Stimulated activated CD4-positive, alpha-beta T cell treated with anti-CD3 and anti-CD28 coated beads, Interleukin-12 subunit alpha, Interleukin-12 subunit beta, amount 100 ng/mL, for 4 hours (primary cell): ENCODE measurements at places on chromosomes 13 and 19.
A peak's percentile ranks its signal among the peaks of the same experiment; 100 is the strongest.

DNA sequence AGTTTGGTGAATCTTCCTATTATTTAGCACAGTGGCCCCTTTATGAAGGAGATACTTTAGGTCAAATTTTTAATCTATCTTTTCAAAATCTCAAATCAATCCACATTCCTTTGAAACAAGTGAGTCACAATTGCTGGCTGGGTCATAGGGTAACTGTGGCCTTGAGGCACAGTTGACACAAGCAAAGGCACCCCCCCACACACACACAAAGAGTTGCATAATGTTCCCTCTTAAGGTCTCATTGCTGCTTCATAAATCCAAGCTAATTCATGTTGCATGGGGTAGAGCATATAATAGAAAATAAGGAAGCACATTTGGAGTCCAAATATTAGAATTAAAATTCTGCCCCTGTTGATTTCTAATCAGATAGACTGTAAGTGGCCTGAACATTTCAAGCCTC lies 171.5 kb downstream of the DLEU7 start:
- DNase-seq = no peak

GRCh38 chr13:70841240-70842061 lies 733.2 kb upstream of the KLHL1 start:
- DNase-seq = no peak

- DNase-seq = no peak
Measured at GRCh38 chr19:28670836-28671235, 542.1 kb downstream of the UQCRFS1 start.

DNA sequence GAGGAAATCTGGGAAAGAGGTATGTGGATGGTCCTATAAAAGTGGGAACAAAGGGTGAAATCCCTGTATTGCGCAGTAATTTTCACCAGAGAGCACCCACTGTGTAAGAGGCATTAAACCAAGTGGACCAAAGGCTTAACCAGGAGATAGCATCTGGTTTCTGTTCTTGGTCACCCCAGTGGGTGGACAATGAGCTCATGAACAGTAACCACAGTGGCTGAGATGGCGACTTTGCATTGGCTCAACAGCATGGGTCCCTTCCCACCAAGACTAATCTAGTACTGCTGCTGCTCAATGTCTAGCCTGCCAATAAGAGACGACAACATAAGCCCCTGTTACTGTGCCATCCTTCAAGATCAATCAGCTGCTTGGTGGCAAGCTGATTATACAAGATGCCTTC lies 36.6 kb downstream of the CCDC169 start:
- no peak for DNase-seq

DNA sequence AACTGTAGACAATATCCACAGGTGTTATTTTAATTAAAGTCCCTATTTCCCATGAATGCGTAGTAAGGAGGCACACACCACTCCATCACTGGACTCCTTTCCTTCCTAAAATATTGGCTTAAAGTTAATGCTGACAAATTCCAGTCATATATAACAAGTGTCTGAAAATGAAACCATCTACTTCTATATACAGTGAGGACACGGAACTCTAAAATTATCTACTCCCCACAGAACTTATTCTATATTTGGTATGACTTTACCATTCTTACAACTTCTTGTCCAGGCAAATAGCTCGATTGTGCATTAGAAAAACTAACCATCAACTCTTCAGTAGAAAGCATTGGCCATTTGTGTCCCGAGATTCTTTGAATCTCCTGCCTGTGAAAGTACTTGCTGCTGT lies 1560.2 kb downstream of the EFNB2 start:
- DNase-seq = no peak

GRCh38 chr13:106755542-106755941 lies 187.6 kb upstream of the ARGLU1 start:
- DNase-seq = no peak

- DNase-seq = no peak
Measured at GRCh38 chr13:51770681-51771417, 33.1 kb downstream of the DHRS12 start.

GRCh38 chr13:24005755-24006281 lies 108.5 kb upstream of the C1QTNF9B start:
- no peak for DNase-seq

GRCh38 chr13:95745752-95746151 lies 68.8 kb downstream of the DNAJC3 start:
- DNase-seq = no peak

DNA sequence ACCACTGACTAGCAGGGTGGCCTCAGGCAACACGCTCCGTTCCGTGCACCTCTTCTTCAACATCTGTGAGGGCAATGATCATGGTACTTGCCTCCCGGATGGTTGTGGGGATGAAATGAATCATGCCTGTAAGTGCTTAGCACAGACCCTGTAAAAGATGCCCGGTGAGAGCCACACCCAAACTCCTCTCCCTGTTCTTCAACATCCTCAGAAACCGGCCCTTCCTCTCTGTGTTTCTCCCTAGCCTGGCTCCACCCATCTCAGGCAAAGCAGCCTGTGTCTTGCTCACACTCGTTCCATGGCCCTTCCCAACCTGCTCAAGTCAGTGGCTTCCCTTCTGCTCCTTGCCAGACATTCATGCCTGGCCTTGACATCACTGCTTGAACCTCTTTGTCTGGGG lies 5.8 kb upstream of the DMKN start:
- DNase-seq = no peak

DNA sequence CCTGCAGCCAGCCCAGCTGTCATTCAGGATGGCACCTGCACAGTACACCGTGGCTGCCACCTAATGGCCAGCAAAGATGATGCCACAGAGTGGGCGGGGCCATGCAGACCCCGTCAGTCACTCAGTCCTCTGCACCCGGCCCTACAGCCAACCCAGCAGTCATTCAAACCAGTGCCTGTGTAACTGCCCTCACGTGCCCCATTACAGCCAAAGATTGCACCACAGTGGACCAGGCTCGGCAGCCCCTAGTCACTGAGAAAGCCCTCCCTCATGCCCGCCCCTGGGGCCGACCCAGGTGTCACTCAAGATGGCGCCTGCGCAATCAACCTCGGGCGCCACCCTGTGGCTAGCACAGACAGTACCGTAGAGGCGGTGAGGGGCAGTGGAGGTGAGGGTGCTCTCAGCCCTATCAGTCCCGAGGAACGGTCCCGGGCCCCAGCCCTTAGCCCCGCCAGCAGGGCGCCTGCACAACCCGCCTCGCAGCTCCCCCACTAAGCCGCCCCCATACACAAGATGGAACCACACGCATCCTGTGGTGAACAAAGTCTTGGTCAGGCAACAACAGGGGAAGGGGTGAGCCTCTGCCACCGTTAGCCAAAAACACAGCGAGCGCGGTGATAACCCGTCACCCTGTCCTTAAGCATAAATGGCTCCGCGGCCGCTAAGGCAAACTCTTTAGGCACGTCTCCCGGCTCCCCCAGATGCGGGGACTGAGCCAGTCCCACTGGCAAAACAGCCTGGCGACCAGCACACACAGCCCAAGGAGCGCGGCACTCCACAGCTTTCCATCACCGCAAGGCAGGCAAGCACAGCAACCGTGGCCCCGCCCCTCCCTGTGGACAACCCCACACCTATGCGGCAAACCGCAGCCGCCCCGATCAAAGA lies 2.3 kb downstream of the PEG3 start:
- no peak for DNase-seq

DNA sequence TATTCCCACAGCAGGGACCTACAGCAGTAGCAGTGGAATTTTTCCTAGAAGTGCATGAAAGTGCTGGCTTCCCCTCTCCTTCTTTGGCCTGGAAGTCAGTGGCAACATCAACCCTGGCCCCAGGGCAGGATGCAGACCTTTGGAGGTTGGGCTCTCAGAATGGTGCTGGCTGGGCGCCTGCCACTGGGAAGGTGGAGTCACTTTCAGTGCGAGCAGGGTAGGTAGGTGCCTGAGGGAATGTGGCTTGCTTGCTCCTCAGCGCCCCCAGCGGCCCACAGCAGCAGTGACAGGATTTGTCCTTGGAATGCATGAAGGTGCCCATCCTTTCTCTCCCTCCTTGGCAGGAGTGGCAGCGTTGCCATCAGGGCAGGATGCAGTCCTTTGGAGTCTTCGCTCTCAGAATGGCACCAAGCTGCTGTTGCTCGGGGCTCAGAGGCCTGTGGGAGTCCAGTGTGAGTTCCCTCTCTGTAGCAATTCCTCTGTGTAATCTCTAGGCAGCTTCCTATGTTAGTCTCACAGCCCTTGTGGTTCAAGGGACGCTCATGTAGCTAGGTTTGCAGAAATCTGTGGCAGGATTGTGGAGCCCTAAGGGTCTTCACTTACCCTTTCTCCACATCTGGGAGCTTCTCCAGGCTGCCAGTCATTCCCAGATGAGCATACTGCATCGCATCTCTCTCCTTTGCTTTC lies 354.4 kb upstream of the DACH1 start:
- DNase-seq = no peak

DNA sequence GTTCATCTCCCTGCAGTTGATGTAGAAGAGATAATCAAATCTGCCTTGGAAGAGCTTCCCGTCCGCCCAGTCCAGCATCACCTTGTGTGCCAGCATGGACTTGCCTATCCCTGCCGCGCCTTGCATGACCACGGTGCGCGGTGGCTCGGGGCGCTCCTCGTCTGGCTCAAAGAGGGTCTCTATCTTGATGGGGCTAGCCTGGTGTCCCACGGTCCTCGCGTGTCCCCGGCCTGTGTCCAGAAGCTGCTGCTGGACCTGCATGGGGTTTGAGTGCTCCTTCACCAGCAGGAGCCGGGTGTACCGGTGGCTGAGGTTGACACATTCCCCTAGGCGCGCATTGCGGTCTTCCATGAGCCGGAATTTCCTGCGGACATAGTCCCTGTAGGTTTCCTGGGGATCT lies 13.2 kb downstream of the NLRP12 start:
- no peak for DNase-seq

- no peak for DNase-seq
Measured at GRCh38 chr19:412356-413355, 3.7 kb upstream of the C2CD4C start.

DNA sequence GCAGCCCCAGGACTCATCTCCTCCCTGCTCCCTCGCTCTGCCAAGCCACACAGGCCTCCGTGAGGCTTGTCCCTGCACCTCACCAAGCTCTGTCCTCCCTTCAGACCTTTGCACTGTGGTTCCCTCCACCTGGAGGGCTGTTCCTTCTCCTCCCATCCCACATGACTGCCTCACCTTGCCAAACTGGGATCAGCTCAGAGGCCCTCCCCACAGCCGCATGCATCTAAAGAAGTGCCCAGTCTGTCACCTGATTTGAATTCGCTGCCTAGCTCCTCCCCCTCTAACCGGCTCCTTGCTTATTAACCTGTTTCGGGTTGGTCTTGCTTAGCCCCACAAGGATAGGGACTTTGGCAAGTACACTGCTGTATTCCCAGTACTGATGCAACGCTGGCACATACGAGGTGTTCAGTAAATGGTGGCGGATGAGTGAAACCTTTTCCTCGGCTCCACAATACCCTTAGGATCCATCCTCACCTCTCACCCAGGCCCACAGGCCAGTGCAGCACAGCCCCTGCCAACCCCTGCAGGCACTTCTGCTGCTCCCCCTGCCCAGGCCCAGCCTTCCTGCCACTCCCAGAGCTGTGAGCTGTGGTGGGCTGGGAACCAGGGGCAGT lies 4.4 kb downstream of the AKT2 start:
- no peak for DNase-seq

GRCh38 chr19:43780706-43781525 lies at the start of gene KCNN4:
Gene KCNN4, minus strand, starts transcription at chr19:43780973. Its CDS starts 112 bp downstream, at chr19:43780861.
- DNase-seq = peak; percentile 67

DNA sequence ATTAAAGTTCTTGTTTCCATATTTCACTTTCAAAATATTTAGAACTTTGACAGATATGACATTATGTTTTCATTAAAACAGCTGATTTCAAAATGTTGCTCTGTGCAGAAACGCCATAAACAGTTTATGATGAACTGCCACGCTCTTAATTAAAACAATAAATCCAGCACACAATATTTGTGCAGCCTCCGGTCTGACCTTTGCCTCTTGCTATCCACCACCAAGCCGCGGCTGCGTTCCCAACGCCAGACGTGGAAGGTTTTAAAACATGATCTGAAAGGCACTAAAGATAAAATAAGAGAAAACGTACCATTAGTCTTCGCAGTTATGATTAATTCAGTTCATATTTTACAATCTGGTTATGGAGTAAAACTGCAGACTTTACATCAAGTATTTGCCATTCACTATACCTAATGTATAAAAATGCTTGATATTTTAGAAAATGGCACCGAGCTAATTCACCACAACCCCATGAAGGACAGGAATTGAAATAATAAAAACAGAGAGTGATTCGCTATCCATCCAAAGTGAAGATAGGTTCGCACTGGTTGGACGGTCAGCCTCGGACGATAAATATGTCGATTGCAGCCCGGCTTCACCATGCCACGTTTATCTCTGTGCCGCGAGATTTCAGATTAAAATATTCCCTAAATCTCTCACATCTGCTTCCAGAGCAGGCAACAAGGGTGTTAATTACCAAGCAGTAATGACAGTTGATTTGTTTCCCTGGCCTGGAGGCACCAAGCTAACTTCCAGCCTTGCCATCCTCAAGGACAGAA lies 103.3 kb upstream of the ZNF507 start:
- DNase-seq = no peak

DNA sequence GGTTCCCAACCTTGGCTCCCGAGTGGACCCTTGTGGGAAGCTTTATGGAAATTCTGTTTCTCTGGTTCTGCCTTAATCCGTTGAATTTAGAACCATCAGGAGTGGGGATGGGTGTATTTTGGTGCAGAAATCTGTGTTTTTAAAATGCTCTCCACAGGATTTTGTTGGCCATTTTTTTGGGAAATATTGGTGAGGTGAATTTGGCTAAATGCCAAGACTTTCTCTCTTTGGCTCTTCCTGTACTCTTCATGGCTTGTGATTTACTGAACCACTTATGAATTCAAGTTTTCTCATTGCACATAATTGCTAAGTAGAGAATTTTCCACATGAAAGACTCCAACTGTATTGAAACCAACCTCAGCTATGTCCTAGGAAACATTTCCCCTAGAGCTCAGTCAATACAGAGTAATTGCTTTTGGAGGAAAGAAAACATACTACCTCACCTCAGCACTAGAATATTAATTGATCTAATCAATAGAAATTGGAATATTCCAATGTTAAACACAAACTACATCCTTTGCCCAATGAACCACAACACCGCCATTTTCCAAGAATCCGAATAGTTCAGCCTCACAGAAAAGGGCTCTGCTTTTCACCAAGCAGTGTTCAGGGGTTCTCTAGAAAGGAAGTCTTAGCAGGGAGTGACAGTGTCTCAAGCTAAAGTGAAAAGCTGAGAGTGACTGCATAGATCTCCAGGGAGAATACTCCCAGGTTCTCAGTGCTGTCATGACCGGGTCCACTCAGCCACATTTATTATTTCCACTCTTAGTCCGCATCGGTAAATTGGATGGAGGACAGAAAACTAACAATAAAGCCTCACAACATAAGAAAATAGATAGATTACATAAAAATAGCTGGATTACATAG lies 60.3 kb downstream of the ERCC5 start:
- DNase-seq = no peak

DNA sequence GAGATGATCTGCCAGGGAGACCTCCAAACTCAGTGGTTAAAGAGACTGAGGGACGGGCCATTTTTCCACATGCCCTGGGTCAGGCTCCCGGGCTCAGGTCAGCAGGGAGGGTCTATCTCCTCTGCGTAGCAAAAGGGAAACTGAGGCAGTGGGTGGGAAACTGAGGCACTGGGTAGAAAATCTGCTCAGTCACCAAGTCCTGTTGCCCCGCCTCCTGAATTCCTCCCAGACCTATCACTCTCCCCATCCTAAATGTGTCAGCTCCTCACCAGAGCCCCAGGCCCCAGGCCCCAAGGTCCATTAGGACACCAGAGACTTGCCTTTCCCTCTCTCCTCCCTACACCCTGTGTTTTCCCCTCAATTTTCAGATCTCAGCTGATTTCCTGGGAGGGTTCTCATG lies 2.4 kb downstream of the CD320 start:
- DNase-seq = no peak
